ENCODE measurements at places on chromosomes 6 and 20.

- DNase-seq: no peak
Measured at GRCh38 chr20:22680031-22680740, 95.8 kb upstream of the FOXA2 start.

DNA sequence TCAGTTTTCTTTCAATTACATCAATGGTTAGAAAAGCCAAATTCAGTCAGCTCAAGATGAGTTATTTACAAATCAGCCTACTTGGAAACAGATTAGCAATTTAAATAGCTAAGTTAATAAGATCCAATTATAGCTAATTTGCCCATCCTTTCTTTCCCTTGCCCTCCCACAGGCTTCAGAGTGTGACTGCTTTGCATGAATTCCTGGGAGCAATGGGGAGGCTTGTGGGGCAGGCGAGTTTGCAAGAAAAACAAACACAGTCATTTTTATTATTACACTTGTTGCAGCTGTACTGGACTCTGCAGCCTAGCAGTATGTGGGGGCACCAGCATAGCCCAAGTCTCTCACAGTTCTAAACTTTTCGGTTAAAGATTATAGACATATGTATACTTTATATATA, 219.0 kb downstream of the NKAIN2 start:
- no peak for DNase-seq

- no peak for DNase-seq
Measured at GRCh38 chr6:136736281-136736960, 55.9 kb downstream of the MAP3K5 start.

DNA sequence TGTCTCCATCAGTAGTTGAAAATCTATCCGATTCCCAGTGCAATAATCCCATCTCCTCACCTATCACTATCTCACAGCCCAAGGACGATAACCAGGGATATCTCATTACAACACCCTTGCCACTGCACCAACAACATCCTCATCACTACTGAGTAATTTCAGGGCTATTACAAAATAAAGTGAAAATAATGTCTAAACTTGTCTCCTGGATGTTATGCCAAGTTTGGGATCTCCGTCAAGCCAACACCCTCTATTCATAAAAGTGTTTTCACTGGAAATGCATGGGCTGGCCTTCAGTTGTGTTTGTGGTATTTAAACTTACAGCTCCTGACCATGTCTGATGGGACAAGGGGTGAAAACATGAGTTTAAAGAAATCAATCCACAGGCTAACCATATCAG, 42.0 kb upstream of the STMND1 start:
- DNase-seq: no peak

DNA sequence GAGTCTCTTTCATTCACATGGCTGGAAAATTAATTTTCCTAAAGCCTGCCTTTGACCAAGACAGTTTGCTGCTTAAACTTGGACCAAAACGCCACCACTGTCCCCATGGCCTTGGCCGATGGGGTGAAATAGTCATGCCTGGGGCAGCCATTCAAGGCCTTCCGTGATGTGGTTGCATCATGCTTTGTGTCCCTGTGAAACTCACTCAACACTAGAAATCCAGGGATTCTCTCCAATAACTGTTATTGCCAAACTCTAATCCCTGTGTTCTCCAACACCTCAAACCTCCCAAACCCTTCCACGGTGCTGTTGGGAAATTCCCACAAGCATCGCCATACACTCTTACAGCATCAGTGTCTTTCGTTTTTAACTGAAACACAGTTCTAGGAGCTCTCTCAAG, 1.4 kb upstream of the TXNDC5 start:
- no peak for DNase-seq
